ENCODE measurements at places on chromosomes 1 and 21.

DNA sequence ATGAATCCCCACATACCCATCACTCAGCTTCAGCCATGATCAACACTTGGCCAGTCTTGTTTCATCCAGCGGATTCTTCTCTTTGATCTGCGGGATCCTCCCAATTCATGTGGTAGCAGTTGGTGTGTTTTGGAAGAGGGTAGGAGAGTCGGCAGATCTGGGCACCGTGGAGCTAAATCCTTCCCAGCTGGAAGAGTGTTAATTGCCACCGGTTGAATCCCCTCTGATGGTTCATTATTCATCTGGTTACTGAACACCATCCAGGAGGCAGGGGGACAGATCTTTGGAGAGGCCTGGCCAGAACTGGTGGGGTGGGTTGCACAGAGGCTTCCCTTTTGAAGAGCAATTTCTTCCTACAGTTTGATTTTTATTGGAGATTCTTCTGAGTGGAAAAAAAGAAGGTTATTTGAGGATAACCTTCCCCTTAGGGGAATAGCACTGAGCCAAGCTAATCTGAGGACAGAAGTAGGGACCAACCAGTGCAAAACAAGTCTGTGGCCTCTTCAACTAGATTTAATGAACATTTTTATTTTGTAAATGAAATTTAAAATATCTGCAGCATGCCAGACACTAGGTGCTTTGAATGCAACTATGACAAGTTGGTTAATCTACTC, 8.1 kb downstream of the NFASC start:
- DNase-seq, result no peak

GRCh38 chr21:37507716-37508115, 141.1 kb downstream of the DYRK1A start:
- DNase-seq, result no peak

DNA sequence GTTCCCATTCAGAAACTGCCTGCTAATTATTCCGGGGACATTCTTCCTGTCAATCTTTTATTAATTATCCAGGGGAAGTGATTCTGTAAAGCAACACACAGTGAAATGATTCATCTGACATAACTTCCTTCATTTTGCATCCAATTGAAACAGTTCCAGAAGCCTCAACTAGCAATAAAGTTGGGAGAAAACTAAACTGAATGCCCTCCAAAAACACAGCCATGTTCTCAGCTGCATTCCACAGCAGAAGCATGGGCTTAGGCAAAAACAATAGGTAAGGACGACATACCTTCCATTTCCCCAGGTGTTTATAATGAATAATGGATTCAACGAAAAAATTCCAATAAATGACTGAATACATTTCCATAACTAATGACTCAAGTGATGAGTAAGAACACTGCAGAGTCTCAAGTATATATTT, 36.9 kb upstream of the TARBP1 start:
- no peak for DNase-seq

GRCh38 chr1:232317350-232317749, 312.6 kb downstream of the SIPA1L2 start:
- no peak for DNase-seq

GRCh38 chr1:1021010-1021919, 1.3 kb downstream of the AGRN start:
- DNase-seq, result peak; percentile 75

GRCh38 chr1:49166031-49166430, 389.3 kb upstream of the BEND5 start:
- DNase-seq, result no peak

- no peak for DNase-seq
These were observed 118.0 kb upstream of the WNT4 start for GRCh38 chr1:22260860-22261432.

DNA sequence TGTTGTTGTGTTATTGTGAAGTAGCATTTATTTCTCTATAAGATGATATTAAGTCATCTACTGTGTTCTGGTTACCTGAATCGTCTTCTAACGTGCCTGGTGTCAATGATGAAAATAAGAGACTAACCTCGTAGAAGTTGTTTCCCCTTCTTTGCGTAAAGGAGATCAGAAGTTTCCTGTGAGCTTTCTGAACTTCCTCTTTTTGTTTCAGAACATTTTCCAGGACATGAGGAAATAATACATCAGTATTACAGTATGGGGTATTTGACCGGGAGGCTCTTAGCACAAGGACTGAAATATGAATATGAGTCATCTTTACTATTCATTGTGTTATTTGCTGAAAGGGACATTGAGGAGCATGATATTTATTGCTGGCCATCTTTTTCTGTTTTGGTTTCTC, 1.3 kb downstream of the ST6GALNAC3 start:
- DNase-seq, result peak; percentile 37

GRCh38 chr21:16579538-16579937, 849.8 kb downstream of the USP25 start:
- DNase-seq, result peak; percentile 52

DNA sequence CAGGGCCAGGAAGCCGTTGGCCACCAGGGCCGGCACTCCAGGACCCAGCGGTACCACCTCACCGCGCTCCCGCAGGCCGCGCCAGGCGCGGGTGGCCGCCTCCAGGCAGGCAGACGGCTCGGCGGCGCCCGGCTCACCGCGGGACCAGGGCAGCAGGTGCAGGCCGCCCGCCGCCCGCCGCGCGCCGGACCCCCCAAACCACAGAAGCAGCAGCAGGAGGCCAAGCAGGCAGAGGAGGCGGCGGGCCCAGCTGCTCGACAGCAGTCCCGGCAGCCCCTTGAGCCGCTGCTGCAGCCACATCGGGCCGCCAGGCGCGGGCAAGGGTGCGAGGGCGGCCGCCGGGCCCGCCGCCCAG, 312 bp downstream of the KIAA2013 start:
- DNase-seq, result no peak

DNA sequence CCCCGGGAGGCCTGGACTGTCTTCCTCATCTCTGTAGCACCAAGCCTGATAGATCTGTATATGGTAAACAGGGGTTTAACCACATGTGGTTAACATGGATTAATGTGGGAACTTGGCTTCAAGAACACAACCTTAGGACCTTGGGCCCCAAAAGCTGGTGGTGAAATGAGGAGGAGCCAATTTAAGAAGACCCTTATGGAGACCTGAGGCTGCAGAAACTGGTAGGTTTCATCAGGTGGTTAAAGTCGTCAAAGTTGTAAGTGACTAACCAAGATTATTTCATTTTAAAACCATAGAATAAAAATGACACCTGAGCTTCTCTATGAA, 14.0 kb downstream of the THEMIS2 start:
- DNase-seq, result no peak

GRCh38 chr1:150009604-150010392, 728 bp downstream of the OTUD7B start:
- peak; percentile 90 for DNase-seq

- no peak for DNase-seq
These were observed 173.2 kb downstream of the CACNA1E start for GRCh38 chr1:181656491-181656890.

GRCh38 chr1:84726593-84727499, 36.6 kb upstream of the SSX2IP start:
- peak; percentile 28 for DNase-seq

DNA sequence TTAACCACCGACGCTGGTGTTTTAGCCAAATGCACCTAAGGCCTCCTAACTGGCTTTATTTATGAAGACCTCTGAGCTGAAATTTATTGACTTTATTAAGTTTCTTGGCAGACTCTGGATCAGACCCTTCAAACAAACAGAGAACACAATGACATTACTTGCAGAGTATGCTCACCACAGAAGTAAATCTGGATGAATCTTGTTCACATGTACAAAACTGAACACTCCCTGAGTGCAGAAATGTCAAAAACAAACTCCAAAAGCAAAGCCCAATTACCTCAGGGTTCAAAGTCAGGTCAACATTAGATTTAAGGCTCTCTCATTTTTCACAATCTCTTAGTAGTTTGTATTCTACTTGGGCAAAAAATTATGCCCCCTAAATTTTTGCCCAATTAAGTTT, 218.6 kb downstream of the SLC45A1 start:
- peak; percentile 82 for DNase-seq

DNA sequence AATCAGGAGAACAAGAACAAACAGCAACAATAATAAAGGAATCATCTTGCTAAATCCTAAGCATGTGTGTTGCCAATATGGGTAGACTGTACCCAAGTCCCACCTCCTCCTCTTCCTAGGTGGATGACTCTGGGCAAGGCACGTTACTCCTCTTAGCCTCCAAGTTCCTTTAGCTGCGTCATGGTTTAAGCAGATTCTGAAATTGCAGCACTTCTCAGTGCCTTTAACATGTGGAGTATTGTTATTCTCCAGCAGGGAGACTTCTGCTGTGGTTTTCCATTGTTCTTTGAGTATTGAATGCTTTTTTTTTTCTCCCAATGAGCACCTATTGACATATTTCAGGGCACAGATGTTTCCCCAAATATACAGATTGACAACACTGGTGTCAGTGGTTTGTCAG, 15.5 kb downstream of the ARHGEF10L start:
- DNase-seq, result no peak

DNA sequence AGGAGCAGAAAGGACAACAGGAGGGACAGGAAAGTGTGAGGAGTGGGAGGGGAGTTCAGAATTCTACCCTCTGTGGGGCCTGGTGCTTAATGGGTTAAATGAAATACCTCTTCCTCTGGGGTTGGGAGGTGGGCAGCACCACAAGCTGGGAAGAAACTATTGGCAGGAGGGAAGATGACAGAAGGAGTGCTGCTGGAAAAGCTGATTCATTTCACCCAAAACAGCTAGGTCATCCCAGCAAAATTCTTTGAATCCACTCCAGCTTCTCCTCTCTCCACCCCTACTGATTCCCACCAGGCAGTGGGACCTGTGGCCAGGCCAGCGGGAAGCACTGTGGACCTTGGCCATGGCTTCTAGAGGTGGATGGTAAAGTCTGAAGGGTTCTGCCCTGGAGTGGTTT, 12.8 kb downstream of the BCAN start:
- no peak for DNase-seq

DNA sequence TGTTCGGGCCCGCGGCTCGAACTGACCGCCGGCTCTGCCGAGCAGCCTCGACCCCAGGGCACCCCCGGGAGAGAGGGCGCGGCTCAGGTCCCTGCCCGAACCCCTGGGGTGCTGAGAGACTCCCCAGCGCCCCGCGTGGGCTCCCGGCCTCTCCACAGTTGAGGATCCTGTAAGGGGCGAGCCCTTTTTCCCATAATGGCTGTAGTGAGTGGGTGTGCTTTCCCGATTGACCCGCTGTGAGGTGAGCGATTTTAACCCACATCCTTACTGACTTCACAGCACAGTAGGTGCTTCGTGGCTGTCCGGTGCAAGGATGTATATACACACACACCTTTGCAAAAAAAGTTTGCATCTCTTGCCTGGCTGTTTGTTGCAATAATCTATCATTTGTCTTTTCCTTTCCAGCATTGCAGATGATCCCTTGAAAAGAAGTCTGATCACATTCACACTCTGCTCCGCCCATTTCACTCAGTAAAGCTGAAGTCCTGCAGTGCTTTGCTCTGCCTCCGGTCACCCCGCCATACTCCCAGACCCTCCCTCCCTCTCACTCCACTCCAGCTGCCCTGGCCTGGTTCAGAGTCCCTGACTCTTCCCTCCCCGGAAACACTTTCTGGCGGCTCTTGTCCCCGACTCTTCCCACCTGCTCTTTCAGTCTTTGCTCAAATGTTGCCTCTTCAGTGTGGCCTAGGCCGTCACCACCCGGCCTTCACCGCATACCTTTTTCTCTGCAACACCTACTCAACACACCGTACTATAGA, 955 bp upstream of the UBE2G2 start:
- DNase-seq, result no peak

GRCh38 chr21:45458281-45459170, 53.6 kb downstream of the COL18A1 start:
- DNase-seq, result no peak

GRCh38 chr1:3483801-3484444, 29.5 kb downstream of the ARHGEF16 start:
- no peak for DNase-seq

DNA sequence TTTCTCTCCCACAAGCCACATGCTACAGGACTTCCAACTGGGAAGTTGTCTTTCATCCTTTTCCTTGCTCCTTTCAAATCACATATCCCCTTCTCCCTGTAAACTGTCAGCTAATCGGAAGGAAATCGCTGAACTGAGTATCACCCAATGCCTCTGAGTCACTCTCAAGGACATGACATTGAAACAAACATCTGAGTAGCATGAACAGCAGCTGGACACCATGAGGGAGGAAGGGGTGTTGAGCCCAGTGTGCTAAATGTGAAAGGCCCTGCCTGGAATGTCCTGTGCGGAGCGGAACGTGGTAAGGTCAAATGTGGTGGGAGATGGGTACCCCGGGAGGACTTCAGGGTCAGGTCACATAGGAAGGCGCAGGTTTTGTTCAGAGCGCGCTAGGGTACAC, at the start of gene OR2AJ1:
Gene OR2AJ1 (plus strand): TSS at position 22 of the 400 bp plus-strand sequence. CDS start 8,880 bp downstream, outside the sequence.
- DNase-seq, result no peak

- DNase-seq, result no peak
These were observed 885.7 kb downstream of the PLA2G4A start for GRCh38 chr1:187714470-187714869.

GRCh38 chr1:9755441-9755995, 68.2 kb downstream of the CLSTN1 start:
- no peak for DNase-seq

DNA sequence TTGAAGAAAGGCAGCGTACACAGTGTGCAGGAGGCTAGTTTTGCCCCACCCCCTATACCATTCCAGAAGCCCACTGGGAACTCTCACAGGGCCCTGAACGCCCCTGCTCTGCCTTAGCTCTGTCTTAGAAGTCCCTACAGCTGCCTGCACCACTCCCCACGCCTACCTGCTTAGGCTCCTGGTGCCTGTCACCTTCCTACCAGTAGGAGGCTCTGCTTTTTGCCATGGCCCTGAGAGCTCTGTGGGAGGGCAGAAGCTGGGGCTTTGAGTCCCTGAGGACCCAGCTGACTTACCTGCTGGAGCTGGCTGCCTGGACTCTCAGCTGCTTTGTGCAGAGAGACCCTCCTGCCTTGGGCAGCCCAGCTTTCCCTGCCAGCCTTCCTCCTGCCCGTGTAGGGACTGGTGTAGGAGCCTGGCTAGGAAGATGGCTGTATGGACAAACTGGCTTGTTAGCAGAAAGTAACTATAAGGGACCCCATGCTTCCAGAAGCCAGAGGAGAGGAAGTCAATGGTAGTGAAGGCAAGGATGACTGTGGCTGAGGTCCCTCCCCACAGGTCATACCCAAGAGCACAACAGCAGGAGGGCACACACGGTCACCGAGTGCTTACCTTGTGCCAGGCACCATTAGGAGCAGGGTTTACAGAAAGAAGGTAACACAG, 9.8 kb upstream of the CELSR2 start:
- DNase-seq, result peak; percentile 56

DNA sequence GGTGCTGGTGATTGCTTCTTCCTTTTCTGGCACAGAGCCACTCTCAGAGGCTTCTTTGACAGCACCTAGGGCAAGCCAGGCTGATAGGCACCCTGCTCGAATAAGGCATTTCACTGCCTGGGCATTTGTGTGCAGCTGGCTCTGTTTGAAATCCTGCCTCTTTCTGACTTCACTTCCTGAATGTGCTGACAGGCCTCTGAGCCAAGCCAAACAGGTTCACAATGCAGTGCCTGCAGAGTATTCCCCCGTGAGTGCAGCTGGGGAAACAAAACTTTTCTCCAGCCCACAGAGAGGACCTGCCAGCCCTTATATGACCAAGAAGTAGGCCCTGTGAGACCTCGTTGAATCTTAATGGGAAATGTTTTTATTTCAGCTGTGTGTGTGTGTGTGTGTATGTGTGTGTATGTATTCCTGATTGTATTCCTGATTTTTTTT, 10.4 kb downstream of the JUN start:
- DNase-seq, result peak; percentile 71

All from iris pigment epithelial cell (primary cell).